ENCODE measurements at places on chromosomes 7 and 10.

- no peak for DNase-seq
Measured at GRCh38 chr7:57177856-57178767, 45.9 kb upstream of the ZNF479 start.

- no peak for DNase-seq
Measured at GRCh38 chr10:93742633-93743349, 14.9 kb upstream of the LGI1 start.

DNA sequence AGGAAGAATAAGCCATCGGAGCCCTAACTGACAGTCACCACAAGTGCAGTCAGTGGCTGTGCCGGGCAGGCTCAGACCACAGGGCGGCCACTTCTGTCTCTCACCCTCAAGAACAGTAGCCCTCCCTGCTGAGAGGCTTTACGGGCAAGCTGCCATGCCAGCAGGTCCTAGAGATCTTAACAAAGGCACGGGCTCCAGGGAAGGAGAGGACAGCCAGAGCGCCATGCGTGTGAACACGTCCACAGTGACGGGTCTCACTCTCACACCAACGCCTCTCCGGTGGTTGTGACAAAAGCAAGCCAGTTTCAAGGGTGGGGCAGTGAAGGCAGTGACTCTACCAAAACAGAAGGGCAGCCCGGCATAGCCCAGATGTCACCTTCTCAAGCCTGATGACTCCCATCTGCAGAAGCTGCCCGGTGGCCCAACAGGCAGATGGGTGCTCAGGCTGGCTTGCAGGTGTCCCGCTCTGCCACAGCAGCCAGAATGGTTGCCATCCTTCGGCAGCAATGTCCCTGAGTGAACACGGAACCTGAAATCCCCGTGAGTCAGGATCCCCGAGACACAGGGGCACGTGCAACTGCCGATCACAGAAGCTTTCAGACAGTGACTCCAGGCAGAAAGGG, 102.0 kb downstream of the FAM53B start:
- DNase-seq: no peak

DNA sequence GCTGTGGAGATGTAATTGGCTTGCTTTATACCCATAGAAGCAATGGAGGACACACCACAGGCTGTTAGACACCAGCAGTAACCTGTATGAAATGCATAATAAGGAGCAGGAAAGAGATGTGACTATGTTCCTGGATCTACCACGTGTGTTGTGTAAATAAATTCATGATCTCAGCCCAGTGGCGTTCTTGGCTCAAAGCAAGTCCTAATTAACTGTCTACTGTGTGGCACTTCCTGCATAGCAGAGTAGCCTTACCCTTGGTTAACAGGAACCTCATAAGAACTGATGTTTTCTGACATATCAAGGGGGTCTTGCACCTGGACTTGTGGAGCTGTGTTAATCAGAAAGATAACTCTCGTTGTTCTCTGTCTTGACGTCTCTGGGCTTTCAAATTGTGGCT, 25.7 kb upstream of the FAM180A start:
- peak; percentile 60 for DNase-seq

DNA sequence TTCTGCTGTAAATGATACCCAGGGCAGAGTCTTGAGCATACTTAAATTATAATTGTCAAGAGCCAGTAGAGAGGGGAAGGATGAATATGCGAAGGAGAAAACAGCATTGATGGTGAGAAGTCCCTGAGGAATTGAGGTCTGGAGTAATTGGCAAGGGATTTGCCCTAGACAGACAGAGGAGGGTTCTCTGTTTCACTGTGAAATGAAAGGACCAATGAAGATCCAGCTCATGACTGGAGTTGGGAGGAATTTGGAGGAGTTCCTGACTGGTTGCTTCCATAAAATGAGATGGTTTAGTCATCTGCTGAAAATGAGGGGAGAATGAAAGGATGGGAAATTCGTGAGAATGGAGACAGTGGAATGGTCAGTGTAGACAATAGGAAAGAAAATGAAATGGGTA, 6.8 kb downstream of the PRPF18 start:
- no peak for DNase-seq
